ENCODE measurements at places on chromosomes 16 and 17.
A peak's percentile ranks its signal among the peaks of the same experiment; 100 is the strongest.

GRCh38 chr17:60388742-60389141 lies 3.2 kb downstream of the USP32 start:
- DNase-seq, result no peak

DNA sequence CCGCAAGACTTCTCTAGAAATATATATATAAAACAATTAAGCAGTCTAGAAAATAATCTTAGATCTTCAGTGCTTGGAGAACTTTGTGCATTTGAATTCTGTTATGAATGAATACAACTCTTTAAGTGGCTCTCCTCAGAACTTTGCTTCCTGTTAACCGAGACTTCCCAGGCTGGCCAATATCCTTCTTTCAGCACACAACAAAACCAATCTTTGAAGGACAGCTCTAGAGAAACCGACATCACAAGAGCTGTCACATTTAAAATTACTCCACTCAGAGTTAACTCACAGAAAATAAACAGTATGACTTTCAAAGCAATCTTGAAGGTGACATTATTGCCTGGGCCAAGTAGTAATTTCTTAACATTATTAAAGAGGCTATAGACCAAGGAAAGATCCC lies 49.7 kb upstream of the ITGA2B start:
- DNase-seq, result no peak

DNA sequence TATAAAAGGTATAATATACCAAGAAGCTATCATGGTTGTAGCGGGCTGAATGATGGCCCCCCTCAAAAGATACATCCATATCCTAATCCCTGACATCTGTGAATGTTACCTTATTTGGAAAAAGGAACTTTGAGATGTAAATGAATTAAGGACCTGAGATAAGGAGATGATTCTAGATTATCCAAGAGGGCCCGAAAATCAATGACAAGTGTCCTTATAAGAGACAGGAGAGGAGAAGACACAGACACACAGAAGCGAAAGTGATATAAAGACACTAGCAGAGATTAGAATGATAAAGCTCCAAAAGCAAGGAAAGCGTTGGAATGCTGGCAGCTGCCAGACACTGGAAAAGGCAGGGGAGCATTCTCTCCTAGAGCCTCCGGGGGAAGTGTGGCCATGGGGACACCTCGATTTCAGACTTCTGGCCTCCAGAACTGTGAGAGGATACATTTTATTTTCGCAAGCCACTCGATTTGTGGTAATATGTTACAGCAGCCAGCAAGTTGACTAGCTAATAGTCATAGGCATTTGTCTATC lies 12.5 kb upstream of the GP1BA start:
- no peak for DNase-seq

- no peak for DNase-seq
Measured at GRCh38 chr17:78668847-78669246, 91.7 kb upstream of the DNAH17 start.

DNA sequence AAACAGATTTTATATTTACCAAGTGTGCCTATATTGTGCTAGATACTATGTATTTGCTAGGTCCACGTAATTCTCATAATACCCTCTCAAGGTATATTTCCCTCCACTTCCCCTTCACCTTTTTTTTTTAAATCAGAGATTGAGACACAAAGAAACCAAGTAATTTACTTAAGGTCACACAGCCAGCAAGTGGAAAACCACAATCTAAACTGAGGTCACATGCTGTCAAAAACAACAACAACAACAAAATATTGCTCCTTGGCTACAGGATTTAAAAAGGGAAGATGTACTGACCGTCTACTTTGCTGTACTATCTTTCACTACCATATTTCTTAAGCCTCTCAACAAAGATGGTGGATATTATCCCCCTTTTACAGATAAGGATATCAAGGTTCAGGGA lies 15.8 kb downstream of the BLMH start:
- no peak for DNase-seq

GRCh38 chr16:52819808-52820207 lies 232.9 kb downstream of the CHD9NB start:
- DNase-seq, result no peak

DNA sequence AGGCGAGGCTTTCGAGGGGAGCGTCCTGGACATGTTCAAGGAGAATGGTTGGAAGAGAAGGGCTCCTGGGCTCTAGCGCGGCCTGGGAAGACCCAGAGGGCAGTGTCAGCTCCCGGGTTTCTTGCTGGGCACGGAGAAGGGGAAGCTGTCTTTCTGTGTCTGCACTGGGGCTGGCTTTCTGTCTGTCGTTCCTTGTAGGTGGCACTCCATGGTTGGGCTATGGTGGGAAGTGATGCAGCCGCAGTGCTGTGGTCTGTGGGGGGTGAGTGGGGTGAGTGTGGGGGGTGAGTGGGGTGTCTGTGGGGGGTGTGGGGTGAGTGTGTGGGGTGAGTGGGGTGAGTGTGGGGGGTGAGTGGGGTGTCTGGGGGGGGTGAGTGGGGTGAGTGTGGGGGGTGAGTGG lies 13.7 kb downstream of the RNF213 start:
- DNase-seq, result no peak

DNA sequence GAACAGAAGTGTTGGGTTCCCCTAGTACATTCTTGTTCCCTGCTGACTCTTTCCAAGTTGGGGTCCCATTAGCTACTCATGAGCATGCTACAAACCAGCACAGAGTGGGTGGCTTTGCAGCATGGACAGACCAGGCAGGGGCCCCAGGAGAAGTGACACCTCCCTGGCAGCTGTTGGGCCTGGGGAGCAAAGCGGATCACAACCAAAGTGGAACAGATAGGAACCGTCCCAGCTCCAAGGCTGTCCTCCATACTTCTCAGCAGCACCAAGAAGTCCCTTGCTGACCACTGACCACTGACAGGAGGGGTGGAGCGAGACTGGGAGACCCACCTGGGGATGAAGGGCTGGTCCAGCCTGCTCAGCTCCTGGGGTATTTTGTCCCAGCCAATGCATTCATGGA lies 12.4 kb upstream of the GFAP start:
- no peak for DNase-seq

DNA sequence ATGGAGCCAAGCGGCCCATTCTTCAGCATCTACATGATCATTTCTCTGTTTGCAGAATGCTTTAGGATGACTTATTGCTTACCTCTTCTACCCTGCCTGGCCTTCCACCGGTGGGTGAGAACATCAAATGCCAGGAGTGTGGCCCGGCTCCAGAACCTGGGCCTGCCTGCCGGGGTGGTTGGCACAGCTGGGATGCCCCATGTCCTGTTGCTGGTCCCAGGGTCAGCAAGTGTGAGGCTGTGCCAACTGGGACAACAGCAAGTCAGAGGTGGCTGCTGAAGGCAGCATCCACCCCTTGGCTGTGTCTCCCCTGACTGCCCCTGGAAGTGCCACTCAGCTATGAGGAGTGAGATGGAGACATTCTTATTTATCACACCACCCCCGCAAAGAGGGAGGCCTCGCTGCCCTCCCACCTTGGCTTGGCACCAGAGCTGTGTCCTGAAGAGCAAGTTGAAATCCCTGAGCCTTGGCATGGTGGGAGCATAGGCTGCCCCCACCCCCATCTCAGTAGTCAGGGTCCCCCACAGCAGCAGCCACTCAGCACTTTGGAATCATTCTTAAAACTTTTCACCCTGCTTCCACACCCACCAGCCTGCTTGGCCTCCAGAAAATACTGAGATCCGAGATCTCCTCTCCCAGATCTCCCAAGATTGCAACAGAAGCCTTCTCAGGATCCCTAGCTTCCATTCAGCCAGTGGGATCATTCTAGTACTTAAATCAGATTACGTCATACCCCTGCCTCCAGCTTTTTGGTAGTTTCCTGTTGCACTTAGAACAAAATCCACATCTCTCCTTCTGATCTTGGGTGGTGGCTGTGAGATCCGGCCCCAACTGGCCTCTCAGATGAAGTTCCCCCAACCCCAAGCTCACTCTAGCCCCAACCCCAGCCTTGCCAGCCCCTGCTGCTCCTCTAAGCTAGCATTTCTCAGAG lies 127.5 kb downstream of the SOCS1 start:
- peak; percentile 74 for DNase-seq

DNA sequence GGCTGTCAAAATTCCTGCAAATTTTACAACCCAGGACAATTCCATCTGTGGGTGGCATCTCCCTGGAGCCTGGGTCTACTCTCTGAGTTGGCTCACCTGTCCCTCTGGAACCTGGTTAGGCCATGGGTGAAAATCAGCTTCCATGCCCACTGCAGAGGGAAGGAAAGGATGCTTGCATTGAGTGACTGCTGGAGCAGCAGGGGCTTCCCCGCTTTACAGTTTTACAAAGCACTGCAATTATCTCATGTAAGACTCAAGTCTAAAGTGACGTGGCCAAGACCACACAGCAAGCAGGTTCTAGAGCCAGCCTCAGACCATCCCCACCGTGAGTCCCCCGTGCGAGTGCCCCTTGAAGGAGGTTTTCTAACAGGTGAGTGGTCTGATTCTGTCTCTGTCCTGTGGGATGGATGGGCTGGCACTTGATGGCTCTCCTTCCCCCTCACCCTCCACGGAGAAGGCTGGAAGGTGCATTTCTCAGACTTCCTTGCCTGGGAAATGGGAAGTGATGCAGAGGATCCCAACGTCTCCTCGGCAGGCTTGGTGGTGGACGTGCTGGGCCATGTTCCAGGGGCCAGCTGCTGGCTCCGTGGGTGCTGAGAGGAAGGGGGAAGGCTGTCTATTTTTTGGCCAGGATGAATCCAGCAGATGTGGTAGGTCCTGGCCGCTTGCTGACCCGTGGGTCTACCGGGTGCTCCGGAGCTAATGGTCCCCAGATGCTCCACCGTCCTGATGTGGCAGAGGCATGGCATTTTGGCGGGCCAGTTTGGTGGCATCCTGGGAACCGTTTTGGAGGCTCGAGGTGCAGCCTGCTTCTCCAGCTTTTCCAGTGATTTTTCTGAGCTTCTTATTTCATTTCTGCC lies 26.3 kb upstream of the CBX4 start:
- DNase-seq, result no peak

GRCh38 chr17:80970044-80970761 lies 21.4 kb upstream of the CHMP6 start:
- no peak for DNase-seq

All from cardiac fibroblast (primary cell).